Stimulated activated CD8-positive, alpha-beta memory T cell treated with anti-CD3 and anti-CD28 coated beads, Interleukin-4, amount 100 ng/mL, for 1 hour (primary cell): ENCODE measurements at places on chromosomes 7 and 10.

DNA sequence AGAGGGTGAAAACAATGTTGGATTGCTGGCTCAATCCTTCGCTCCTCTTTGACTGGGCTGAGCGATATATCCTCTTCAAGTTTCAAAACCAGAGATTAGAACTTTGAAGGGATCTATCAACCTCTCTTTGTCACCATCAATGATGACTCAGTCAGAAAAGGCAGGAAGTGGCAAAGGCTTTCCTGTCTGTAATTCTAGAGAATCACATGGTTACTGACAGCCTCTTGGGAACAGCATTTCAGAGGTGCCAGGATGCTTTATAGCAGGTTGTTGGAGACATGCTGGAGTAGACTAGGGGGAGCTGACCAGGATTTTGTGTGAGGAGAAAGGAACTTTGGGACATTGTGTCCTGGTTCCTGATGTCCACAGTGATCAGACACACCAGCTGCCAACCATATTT lies 81.3 kb downstream of the PRKCQ start:
- no peak for DNase-seq

DNA sequence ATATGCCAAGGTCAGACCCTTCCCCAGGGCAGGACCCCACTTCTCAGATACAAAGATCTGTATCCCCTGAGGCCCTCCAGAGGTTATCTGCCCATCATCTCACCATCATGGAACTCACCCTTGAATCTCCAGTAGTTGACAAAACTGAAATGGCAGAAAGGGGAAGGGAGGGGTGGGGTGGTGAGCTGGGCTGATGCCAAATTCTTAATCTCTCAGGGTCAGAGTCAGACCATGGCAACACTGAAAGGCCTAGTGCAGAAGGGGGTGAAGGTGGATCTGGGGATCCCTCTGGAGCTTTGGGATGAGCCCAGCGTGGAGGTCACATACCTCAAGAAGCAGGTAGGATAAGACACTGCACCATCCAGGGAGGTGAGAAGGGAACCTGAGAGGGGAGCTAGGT lies 3.1 kb downstream of the CNPY4 start:
- DNase-seq: no peak

DNA sequence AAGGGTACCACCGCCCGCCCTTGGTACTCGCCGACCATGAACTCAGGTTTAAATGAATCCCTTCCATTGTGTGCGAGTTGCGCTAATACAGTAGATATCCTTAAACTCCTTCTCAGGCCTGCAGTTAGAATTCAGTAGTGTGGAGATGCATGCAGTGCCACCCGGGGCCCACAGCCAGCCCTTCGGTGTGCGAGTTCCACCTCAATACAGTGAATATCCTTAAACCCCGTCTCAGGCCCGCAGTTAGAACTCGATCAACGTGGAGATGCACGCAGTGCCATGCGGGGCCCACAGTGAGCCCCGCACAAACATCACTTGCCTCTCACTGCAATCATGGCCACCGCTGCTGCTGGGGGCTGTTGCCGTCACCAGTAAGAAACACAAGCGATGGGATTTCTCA lies 261.9 kb downstream of the MAD1L1 start:
- no peak for DNase-seq

- no peak for DNase-seq
Measured at GRCh38 chr7:137755427-137755826, 91.3 kb downstream of the DGKI start.

DNA sequence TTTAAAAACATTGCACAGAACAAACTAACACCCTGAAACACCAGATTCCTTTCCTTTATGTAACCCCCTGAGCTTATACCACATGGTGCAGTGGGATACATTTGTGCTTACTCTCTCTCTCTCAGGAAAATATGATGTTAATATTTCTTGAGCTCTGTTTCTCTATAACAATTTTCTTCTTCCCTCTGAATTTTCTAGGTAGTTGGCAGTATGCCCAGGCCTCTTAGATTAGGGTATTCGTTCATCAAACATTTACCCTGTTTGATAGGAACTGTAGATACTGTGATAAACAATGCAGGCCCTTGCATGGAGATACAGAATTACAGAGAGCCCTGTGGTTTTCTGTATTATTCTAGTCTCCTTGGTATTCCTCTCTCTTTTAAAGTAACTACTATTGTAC lies 567.8 kb downstream of the IPMK start:
- DNase-seq: no peak

DNA sequence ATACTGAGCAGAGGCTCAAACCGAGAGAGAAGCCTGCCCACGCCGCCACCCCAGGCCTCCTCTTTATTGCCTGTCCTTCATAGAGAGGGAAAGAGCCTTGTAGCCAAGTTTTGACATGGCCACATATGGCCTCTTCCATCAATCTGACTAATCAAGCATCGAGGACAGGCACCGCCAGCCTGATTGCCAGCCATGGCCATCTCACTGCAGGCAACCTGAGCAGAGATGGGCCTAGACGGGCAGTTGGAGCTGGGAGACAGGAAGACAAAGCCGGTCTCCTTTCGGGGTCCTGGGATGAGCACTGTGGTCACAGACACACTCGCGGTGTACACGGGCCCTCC lies 67.2 kb downstream of the EBF3 start:
- no peak for DNase-seq

GRCh38 chr10:44922021-44922420 lies 10.9 kb downstream of the TMEM72 start:
- DNase-seq: no peak

DNA sequence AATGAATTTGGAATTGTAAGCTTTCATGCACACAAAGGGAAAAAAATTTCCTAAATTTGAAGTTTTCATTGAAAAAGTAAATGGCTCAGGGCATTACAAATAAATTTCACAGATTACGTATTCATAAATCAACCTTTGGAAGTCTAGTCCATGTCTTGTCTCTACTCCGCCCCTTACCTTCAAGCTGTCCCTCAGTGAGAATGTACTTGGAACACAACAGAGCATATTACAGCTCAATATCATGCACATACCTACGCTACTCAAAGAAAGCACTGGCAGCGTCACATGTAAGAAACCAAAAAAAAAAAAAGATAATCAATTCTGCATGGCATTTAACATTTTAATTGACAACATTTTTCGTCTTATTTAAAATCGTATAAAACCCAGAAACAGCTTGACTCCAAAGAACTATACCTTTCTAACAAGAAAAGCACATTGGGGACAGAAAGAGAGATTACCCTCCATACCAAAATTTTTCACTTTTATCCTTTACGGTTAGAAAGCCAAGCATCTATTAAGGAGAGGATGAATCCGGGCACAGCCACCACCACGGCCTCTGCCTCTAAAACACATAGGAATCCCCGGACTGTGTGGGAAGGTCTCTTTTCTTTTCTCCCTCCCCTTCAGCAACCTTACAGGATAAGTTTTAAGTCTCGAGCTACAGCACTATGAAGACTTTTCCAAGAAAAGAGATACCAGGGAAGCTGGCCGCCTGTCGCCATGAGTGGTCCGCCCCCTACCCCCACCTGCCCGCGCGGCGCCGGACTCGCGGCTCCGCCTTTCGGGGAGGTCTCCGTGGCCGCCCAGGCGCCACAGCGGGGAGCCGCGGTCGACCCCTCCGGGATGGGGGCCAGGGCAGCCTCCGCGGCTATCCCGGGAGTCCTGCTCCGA lies 1.1 kb downstream of the JMJD1C start:
- DNase-seq: no peak
